ENCODE measurements at places on chromosomes 5 and 9. TPM values are rescaled to one million over a fixed set of nuclear protein-coding genes. Genes with fewer than 3 reads are reported as not detected.

- H3K4me3 ChIP-seq: no peak overlapping the region
- no peak for DNase-seq
- no peaks in the 10 kb centered on the region for H3K27me3 ChIP-seq
- no peak overlapping the region for H3K27ac ChIP-seq
- H3K36me3 ChIP-seq: no peaks in the 10 kb centered on the region
These were observed 2384.6 kb upstream of the WWC1 start for GRCh38 chr5:165906871-165907270.

DNA sequence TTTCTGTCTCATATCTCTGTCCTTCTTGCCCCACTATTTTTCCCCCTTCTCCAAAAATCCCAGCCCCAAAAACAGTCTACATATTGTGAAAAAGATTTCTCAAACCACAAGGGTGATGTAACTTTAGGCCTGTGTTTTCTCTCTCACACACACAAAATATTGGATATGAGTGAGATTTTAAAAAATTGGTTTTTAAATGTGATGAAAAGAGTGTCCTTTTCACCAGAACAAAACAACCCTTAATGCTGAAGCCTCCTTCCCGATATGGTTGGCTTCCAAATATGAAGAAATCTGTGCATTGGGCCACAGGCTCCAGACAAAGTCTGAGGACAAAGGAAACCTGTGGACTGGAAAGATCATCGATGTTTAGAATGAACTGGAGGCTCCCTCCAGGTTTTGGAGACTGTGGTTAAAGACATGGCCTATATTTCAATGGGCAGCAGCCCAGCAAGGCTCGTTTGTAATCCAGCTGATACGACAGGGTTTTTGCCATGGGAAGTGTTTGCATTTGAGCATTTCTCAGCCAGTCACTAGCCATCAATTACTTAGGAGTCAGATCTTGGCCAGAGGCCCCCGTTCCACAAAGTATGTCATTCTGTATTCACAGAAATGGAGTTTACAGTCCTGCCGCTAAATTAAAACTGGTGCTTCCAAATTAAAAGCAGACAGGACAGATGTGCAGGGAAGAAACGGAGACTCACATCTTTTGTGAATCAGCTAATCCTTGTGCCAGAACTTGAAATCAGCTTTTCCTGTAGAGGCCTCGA is 546.3 kb downstream of the EBF1 start:
- no peaks in the 10 kb centered on the region for H3K4me1 ChIP-seq
- H3K27me3 ChIP-seq: no peaks in the 10 kb centered on the region
- H3K27ac ChIP-seq: no peak overlapping the region
- DNase-seq: no peak
- no peaks in the 10 kb centered on the region for H3K36me3 ChIP-seq
- no peak overlapping the region for H3K4me3 ChIP-seq

ACOT12 gene
- total RNA-seq: not detected

GRCh38 chr9:33820231-33820745 is 3.3 kb downstream of the UBE2R2 start:
- H3K27me3 ChIP-seq: no peaks in the 10 kb centered on the region
- peaks cover 18% of the 10 kb centered on the region for H3K36me3 ChIP-seq
- H3K27ac ChIP-seq: peak overlapping the region; percentile 63
- DNase-seq: no peak
- H3K4me1 ChIP-seq: peaks cover 38% of the 10 kb centered on the region

- H3K4me1 ChIP-seq: peaks cover 19% of the 10 kb centered on the region
- H3K27ac ChIP-seq: no peak overlapping the region
- no peak overlapping the region for H3K4me3 ChIP-seq
- no peak for DNase-seq
- H3K36me3 ChIP-seq: no peaks in the 10 kb centered on the region
- peaks cover 16% of the 10 kb centered on the region for H3K27me3 ChIP-seq
These were observed 214.6 kb downstream of the PDZD2 start for GRCh38 chr5:31853398-31854135.

GMCL2 gene
- not detected for total RNA-seq

DNA sequence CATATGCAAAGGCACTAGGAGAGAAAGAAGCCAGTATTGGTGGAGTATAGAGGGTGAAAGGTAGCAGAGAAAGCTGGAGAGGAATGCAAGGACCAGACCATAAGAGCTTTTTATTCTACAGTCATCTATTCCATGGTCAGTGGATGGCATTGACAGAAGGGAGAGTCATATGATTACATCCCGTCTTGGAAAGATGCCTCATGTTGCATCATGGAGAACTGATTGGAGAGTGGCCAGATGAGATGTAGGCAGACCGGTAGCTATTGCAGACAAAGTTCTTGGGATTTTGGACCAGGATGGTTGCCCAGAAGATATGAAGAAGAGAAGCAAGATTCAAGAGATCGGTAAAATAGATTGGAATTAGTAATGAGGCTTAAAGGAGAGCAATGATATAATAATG is 260.7 kb downstream of the CHSY3 start:
- no peaks in the 10 kb centered on the region for H3K36me3 ChIP-seq

- H3K4me1 ChIP-seq: no peaks in the 10 kb centered on the region
- H3K27me3 ChIP-seq: no peaks in the 10 kb centered on the region
- H3K4me3 ChIP-seq: no peak overlapping the region
- H3K27ac ChIP-seq: no peak overlapping the region
- no peak for DNase-seq
- no peaks in the 10 kb centered on the region for H3K36me3 ChIP-seq
These were observed 58.0 kb downstream of the FXN start for GRCh38 chr9:69093471-69094103.

GRCh38 chr5:17436350-17436749 is 61.7 kb upstream of the TAF11L2 start:
- no peaks in the 10 kb centered on the region for H3K27me3 ChIP-seq
- H3K4me3 ChIP-seq: no peak overlapping the region
- H3K27ac ChIP-seq: no peak overlapping the region
- H3K36me3 ChIP-seq: no peaks in the 10 kb centered on the region
- no peak for DNase-seq
- no peaks in the 10 kb centered on the region for H3K4me1 ChIP-seq

DNA sequence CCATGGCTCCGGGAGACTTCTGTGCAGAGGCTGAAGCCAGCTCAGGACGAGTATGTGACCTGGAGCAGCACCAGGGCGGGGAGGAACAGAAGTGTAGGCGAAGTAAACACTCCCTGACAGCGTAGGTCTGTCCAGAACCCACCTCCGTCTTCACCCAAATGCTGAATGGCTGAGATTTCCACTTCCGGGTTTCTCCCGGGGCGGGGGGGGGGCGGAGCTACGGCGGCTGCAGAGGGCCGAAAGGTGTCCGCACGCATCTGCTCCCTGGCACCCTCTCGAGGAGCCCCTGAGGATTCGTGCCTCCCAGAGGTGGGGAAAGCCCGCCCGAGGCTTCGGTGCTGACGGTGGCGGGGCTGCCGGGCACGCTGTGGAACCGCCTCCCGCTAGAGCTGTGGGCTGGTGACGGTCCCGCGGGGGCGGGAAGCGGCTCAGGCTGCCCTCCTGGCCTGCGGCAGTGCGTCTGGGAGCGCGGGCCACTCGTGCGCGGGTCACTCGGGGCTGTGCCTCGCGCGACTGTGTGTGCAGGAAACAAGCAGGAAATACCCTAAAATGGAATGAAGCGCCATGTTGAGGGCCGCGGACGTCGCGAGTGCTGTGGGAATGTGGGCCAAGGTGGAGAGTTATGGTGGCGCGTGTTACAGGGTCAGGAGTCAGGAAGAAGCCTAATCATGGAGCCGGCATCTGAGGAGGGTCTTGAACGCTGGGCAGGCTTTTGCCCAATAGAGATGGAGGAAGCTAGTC is 1425.4 kb downstream of the FOXD4L5 start:
- no peaks in the 10 kb centered on the region for H3K4me1 ChIP-seq
- no peaks in the 10 kb centered on the region for H3K27me3 ChIP-seq
- no peaks in the 10 kb centered on the region for H3K36me3 ChIP-seq
- DNase-seq: no peak

DNA sequence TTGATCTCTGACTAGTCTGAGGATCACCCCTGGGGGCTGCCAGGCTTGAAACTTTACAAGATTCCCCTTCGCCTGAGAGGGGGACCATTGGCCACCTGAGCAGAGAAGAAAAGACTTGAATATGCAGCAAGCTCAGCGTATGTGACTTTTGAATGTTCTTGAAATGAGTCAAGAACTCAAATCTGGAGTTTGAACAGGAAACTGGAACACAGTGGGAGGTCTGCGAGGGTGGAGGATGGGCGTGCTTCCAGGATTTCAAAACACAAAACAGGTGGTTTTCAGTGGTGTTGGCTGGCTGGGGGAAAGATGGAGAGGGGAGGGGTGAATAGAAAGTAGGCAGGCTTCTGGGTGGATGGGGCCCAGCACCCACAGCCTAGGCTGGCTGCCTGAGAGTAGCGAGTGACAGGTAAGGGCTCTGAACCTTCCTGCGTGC is 40.6 kb downstream of the TMEM174 start:
- peaks cover 90% of the 10 kb centered on the region for H3K27me3 ChIP-seq
- peaks cover 17% of the 10 kb centered on the region for H3K4me1 ChIP-seq
- peaks cover 5% of the 10 kb centered on the region for H3K36me3 ChIP-seq
- peak; percentile 34 for DNase-seq
- no peak overlapping the region for H3K27ac ChIP-seq

MSMP gene
- 0.67 TPM for total RNA-seq

DNA sequence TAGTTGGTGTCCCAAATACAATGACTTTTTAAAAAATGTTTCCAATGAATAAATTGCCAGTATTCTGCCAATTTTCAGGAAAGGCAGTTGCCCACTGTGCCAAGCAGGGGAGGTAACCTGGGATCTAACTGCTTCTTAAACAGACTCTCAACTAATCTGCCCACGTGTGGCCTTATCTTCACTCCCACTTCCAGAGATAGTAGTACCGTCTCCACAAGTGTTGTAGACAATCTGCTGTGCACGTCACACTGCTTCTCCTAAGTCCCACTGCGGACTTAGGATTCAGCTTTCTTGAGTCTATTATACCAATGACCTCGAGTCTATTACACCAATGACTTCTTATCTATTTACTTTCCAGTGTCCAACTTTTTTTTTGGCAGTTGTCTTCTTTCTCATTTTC is 21.2 kb downstream of the POU4F3 start:
- H3K27me3 ChIP-seq: peaks cover 17% of the 10 kb centered on the region
- no peak overlapping the region for H3K27ac ChIP-seq
- no peak for DNase-seq

DNA sequence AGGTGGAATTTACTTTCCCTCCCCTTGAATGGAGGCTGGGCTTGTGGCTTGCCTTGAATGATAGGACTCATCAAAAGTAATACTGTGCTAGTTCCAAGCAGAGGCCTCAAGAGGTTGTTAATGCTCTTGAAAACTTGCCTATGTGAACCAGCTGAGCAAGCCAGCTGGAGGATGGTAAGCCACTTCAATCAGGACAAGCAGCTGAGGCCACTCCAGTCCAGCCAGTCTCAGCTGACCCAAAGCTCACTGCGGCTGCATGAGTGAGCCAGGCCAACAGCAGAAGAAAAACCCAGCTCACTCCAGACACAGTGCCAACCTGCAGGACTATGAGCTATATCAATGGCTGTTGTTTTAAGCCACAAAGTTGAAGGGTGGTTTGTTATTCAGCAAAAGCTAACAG is 182.8 kb downstream of the MCTP1 start:
- no peak overlapping the region for H3K4me3 ChIP-seq
- no peaks in the 10 kb centered on the region for H3K36me3 ChIP-seq
- H3K27ac ChIP-seq: no peak overlapping the region
- H3K27me3 ChIP-seq: no peaks in the 10 kb centered on the region
- DNase-seq: no peak
- no peaks in the 10 kb centered on the region for H3K4me1 ChIP-seq

GRCh38 chr5:32439086-32439642 is 5.4 kb downstream of the ZFR start:
- H3K27me3 ChIP-seq: no peaks in the 10 kb centered on the region
- H3K4me3 ChIP-seq: no peak overlapping the region
- DNase-seq: no peak
- H3K27ac ChIP-seq: no peak overlapping the region
- peaks cover 23% of the 10 kb centered on the region for H3K36me3 ChIP-seq

- no peaks in the 10 kb centered on the region for H3K4me1 ChIP-seq
- no peak for DNase-seq
- H3K27me3 ChIP-seq: no peaks in the 10 kb centered on the region
These were observed 66.0 kb downstream of the RASEF start for GRCh38 chr9:82996941-82997340.

PBX3 gene
- 14.1 TPM for total RNA-seq

DNA sequence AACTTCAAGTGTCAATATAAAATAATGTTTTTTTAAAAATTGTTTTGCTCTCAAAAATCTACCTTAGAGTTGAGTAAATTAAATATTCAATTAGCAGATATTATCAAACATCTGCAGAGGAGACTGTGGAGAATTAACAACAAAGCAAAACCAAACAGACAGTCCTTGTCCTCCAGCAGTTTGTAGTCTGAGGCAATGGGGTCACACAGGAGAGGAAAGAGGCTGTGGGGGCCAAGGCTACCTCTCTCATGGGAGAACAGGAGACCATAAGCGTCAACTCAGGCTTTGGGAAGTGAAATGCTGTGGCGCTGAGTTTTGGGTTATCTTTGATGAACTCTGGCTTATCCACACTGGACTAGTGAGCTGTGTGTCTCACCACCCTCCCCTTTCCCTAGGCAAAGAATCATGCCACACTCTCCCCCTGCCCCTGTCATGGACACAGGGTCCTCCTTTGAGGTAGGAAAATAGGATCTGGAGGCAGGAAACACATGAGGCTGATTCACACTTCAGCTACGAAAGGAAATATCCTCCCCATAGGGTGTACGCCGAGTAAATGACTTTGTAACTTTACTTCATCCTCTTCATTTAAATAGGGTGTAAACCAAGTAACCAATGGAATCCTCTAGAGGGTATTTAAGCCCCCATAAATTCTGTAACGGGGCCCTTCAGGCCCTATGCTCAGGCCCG is 152.7 kb downstream of the FSTL4 start:
- DNase-seq: no peak
- H3K4me1 ChIP-seq: no peaks in the 10 kb centered on the region
- no peaks in the 10 kb centered on the region for H3K36me3 ChIP-seq

IFNE gene
- total RNA-seq: not detected

DNA sequence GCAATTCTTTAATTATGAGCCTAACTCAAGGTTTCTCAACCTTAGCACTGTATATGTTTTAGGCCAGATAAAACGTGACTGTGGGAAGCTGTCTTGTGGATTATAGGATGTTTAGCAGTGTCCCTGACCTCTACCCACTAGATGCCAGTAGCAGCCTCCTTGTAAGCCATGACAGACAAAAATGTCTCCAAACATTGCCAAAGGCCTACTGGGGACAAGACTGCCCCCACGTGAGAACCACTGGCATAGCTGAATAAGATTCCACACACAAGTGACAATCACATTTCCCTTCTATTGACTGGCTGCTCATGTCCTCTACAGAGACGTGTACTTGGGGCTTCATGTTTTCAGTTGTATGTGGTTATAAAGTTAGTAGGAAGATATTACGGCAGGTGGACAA is 55.4 kb downstream of the GOLM1 start:
- H3K27me3 ChIP-seq: no peaks in the 10 kb centered on the region
- no peak for DNase-seq
- no peak overlapping the region for H3K4me3 ChIP-seq
- no peaks in the 10 kb centered on the region for H3K36me3 ChIP-seq
- H3K27ac ChIP-seq: no peak overlapping the region

DNA sequence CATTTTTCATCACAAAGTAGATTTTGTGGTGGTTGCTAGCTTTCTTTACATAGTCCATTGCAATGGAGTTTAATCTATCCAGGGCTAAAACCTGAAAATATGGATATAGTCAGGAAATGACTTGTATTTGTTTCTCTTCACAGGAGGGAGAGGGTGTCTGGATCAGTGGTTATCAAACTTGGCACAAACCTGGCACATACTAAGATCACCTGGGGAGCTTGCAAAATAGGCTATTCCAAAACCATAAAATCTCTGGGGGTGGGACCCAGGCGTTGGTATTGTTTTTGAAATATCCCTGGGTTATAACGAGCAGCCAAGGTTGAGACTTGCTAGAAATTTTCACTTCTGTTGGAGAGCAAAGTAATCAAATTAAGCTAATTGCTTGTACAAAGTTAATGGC is 179.9 kb downstream of the PCSK1 start:
- no peaks in the 10 kb centered on the region for H3K4me1 ChIP-seq
- H3K27ac ChIP-seq: no peak overlapping the region
- no peak overlapping the region for H3K4me3 ChIP-seq
- DNase-seq: no peak

Measured in activated CD8-positive, alpha-beta T cell treated with anti-CD3 and anti-CD28 coated beads for 36 hours (primary cell).